Left lung (tissue), 14 donors: ENCODE measurements at places on chromosomes 5 and 9. TPM values are rescaled to one million over a fixed set of nuclear protein-coding genes. Genes with fewer than 3 reads are reported as not detected.

SVEP1 gene
- total RNA-seq: 36.2 TPM

OGN gene
- 11.8 TPM for total RNA-seq

ZBTB26 gene
- total RNA-seq: 5.2 TPM

C9orf50 gene
- not detected for total RNA-seq

SLC36A2 gene
- total RNA-seq: not detected

QRFP gene
- 0.16 TPM for total RNA-seq

CRHBP gene
- total RNA-seq: 0.65 TPM

GRCh38 chr5:39713250-39713916, 288.6 kb upstream of the DAB2 start:
- DNase-seq: no peak

- no peak for DNase-seq
These were observed 212.6 kb upstream of the ACTBL2 start for GRCh38 chr5:57695179-57695578.

DNA sequence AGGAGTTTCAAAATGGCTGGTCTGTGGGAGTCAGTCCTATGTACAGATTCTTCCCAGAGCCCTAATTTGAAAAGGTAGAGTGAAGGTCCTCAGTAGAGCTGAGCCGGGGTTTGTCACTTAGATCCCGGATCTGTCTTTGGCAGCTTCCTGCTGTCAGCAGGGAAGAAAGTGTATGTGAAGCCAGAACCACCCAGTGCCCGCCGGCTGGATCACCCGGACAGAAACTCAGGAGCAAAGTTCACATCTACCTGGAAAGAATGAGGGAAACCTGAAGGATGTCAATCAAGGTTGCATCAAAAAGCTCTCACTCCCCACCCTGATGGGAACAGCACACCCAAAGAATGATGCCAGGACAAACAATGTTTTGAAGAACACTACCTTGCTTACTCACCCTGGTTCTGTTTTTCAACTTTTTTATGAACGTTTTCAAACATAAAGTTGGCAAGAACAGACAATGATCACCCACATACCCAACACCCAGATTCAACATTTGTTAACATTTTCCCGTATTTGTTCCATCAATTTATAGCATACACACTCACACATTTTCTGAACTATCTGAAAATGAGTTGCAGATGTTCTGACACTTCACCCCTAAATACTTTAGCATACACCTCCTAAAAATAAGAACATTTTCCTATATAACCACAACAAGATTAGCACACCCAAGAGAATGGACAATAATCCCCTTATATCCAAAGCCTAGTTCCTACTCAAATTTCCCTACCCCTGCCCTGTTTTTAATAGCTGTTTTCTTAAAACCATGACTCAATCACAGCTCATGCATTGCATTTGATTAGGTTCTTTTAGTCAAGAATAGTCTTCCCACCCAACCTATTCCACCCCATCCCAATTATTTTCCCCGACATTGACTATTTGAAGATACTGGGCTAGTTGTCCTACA, 133.9 kb downstream of the LHFPL2 start:
- no peak for DNase-seq

- no peak for DNase-seq
These were observed 34.3 kb downstream of the NACC2 start for GRCh38 chr9:136060671-136061371.

DNA sequence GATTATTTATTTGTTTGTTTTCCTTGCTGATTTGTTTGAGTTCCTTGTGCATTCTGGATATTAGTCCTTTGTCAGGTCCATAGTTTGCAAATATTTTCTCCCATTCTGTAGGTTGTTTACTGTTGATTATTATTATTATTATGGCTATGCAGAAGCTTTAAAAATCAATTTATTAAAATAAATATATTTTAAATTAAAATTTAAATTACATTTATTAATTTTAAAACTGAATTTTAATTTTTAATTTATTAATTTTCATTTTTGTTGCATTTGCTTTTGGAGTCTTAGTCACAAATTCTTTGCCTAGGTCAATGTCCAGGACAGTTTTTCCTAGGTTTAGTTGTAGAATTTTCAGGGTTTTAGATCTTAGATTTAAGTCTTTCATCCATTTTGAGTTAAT, 50.9 kb downstream of the SVEP1 start:
- DNase-seq: no peak

- DNase-seq: no peak
These were observed 119.9 kb downstream of the NTRK2 start for GRCh38 chr9:84789463-84789830.

DNA sequence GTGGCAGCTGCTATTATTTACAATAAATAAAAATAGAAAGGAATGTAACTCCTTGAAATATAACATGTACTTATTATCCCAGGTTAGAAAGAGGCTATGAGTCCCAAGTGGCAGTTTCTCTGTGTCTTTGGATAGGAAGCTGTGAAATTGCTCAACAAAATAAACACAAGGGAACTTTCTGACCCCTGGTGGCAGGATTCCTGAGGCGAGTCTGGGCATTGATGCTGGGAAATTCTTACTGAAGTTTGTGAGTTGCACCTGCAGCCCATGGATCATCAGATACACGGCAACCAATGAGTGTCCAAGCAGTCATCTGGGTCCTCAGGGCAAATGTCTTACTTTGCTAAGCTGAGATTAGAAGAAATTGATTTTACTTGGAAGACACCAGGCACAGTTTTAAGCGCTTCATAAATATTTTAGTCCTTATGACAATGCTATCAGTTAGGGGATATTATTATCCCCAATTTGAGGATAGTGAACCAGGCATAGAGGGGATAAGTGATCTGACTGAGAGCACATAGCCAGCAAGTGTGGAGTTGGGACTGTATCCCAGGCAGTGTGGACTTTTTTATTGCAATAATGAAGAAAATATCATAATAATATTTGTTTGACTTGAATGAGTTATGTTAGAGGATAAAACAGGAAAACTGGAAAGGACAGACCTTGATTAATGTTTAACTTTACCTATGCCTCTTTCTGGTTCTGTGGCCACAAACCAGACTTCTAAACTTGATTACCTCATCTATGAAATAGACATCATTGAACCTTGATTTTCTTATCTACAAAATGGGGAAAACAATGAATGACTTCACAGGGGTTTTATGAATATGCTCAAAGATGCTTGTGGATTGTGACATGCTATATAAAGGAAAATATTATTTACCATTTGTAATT, 265.5 kb upstream of the ADAMTSL1 start:
- peak; percentile 32 for DNase-seq

DNA sequence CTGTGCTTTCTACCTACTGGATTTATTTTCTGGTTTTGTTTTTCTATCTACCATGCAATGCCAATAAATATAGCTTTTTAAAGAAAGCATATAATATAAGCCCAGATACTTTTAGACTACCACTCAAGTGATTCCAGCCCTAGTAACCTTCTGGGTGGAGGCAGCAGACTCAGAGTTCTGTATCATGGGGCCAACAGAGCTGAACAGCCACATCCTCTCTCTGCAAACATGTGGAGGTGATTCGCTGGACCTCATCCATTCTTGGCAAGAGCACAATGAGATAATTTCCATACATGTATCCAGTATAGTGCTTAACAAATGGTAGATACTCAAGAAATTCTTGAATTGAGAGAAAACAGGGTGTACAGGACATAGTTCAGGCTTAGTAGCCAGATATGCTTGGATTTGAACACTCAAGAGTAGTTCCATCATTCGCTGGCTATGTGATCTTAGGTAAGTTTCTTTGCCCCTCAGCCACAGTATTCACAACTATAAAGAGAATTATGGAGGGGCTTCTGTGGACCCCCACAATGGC, 124.5 kb downstream of the ASTN2 start:
- DNase-seq: no peak

DNA sequence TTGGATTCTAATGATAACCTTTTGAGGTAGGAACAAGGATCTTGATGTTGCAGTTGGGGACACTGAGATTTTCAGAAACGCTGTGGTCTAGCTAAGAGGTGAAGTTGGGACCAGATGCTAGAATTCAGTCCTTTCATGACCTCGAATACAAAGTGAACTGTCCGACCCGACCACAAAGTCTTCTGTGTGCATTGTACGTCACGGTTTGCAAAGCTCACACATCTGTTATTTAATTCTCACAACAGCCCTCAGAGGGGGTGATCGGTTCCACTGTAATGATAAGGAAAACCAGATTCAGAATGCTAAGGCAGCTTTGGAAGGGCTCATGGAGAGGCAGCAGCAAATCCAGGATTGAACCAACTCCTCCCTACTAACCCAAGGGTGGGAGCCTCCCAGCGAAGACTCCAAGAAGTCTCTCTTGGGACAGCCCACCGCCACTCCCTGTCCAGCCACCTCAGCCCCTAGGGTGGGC, 16.6 kb upstream of the KIF12 start:
- no peak for DNase-seq

- no peak for DNase-seq
These were observed 55.7 kb upstream of the COL15A1 start for GRCh38 chr9:98887918-98888510.
